ENCODE measurements at places on chromosomes 3 and 15. TPM values are rescaled to one million over a fixed set of nuclear protein-coding genes. Genes with fewer than 3 reads are reported as not detected.

The NRG4 gene
- 1.8 TPM for total RNA-seq

The GPR27 gene
- 42.0 TPM for total RNA-seq

The ANKRD34C gene
- 0.92 TPM for total RNA-seq

The SCN5A gene
- 2.8 TPM for total RNA-seq

The ZBTB20 gene
- total RNA-seq = 61.1 TPM

The PODXL2 gene
- total RNA-seq = 192 TPM

The ITIH1 gene
- not detected for total RNA-seq

The SYNM gene
- 14.8 TPM for total RNA-seq

The CXCR6 gene
- not detected for total RNA-seq

The CPNE9 gene
- total RNA-seq = 12.7 TPM

The ZBTB47 gene
- 29.3 TPM for total RNA-seq

Measured in diencephalon (tissue), 1 donor.